ENCODE measurements at places on chromosomes 5 and 9. TPM values are rescaled to one million over a fixed set of nuclear protein-coding genes. Genes with fewer than 3 reads are reported as not detected.

LCN15 gene
- total RNA-seq, result not detected

SMU1 gene
- total RNA-seq, result 30.9 TPM

FOXD4L6 gene
- total RNA-seq, result not detected

TSTD2 gene
- total RNA-seq, result 24.0 TPM

CYSRT1 gene
- total RNA-seq, result 0.47 TPM

SVEP1 gene
- total RNA-seq, result not detected

BTNL8 gene
- total RNA-seq, result not detected

HACD4 gene
- 11.5 TPM for total RNA-seq

RGS7BP gene
- total RNA-seq, result not detected

CD274 gene
- 4.7 TPM for total RNA-seq

RXRA gene
- 5.3 TPM for total RNA-seq

MLANA gene
- not detected for total RNA-seq

PLPP7 gene
- 0.82 TPM for total RNA-seq

GPR150 gene
- 1.6 TPM for total RNA-seq

All from naive thymus-derived CD8-positive, alpha-beta T cell (primary cell).